ENCODE measurements at places on chromosomes 5 and 9. TPM values are rescaled to one million over a fixed set of nuclear protein-coding genes. Genes with fewer than 3 reads are reported as not detected.

GRCh38 chr5:43570450-43571158 lies 13.7 kb upstream of the PAIP1 start:
- no peak overlapping the region for H3K4me3 ChIP-seq
- H3K4me1 ChIP-seq, result no peaks in the 10 kb centered on the region
- H3K36me3 ChIP-seq, result no peaks in the 10 kb centered on the region
- H3K27me3 ChIP-seq, result no peaks in the 10 kb centered on the region
- DNase-seq, result no peak

The FASTKD3 gene
- 11.3 TPM for total RNA-seq

DNA sequence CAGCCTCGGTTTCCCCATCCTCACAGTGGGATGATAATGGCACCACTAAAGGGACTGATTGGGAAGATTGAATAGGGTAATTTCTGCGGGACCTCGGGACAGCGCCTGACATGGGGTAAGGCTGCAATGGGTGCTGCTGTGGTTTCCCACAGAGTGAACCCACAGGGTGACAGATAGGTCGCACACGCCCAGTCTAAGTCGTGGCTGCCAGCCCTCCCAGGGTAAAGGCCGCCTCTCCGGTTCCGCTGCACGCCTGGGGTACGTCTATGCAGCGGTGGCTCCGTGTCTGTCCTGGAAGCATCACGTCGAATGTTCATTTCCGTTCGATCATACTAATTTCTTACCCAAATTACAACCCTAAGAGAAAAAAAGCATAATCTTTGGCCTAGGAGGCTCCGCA lies 631 bp downstream of the CFAP77 start:
- H3K36me3 ChIP-seq, result no peaks in the 10 kb centered on the region
- peaks cover 29% of the 10 kb centered on the region for H3K27me3 ChIP-seq
- peaks cover 40% of the 10 kb centered on the region for H3K4me1 ChIP-seq
- H3K4me3 ChIP-seq, result peak overlapping the region; percentile 46
- DNase-seq, result no peak

The C9orf153 gene
- total RNA-seq, result 0.87 TPM

- no peak overlapping the region for H3K27ac ChIP-seq
- no peaks in the 10 kb centered on the region for H3K4me1 ChIP-seq
- H3K4me3 ChIP-seq, result no peak overlapping the region
These were observed 83.7 kb downstream of the LNPEP start for GRCh38 chr5:97019435-97020117.

Measured in CD4-positive, alpha-beta memory T cell (primary cell).